ENCODE measurements at places on chromosomes 7 and 10.

DNA sequence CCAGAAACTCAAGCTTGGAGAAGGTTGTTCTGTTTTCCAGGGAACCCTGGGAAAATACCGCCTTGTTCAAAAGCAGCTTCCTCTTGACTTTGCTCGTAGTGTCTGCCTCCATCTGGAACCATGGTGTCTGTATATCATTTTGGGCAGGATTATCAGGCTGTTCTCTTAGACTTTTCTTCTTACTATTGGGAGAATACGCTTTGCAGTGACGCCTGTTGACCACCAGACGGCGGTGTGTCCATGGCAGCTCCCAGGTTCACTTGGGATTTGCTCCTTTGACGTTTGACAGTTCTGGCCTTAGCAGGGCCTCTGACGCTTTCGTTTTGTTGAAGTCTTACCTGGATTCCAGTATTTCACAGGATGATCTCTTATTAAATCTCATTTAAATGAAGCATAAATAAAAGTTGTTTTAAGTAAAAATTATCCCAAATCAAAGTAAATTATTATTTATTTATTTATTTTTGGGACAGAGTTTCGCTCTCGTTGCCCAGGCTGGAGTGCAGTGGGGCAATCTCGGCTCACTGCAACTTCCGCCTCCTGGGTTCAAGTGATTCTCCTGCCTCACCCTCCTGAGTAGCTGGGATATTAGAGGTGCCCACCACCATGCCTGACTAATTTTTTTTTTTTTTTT, 41.8 kb upstream of the GJD4 start:
- DNase-seq, result peak; percentile 29

DNA sequence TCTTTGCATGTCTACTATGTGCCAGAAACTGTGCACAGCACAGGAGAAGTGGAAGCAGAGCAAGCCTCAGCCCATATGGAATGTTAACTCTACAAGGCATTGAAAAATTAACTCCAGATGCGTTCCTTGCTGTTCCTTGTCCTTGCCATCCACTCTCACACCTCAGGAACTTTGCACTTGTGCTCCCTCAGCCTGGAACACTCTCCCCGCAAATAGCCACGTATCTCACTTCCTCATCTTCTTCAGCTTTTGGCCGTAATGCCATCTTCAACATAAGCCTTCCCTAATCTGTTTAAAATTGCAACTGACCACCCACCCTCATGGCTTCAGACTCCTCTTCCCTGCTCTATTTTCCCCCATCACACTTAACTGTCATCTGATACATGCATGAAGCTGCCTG, 83.2 kb upstream of the CAPZA2 start:
- DNase-seq, result no peak

DNA sequence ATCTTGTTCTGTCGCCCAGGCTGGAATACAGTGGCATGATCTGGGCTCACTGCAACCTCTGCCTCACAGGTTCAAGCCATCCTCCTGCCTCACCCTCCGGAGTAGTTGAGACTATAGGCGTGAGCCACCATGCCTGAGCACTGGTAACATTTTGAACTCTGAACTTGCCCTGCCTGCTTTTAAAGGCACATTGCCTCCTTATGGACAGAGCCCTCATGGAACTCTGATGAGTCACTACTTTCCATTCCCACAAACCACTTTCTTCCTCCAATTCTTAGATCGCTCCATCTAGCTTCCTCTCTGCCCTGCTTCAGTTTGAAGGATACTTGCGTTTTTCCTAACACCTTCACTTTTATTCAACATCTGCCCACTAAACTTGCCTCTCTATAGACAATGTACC, 38.1 kb downstream of the PRPS1L1 start:
- no peak for DNase-seq

DNA sequence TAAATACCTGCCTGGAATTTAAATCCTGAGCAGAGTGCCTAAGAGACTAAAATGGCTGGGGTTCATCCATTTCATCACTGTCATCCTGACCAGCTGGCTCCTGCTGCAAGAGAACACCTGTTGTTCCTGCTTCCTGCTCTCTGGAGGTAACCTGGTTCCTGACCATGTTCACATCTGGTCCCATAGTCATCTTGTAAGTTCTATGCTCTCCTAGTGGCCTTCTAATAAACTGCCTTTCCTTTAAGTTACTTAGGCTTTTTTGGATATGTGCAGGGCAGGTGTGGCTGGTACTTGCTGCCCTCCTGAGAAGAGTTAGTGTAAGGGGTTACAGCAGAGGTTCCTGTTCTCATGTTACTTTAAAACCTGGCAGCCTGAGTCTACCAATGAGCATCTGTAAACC, 80.0 kb downstream of the NRCAM start:
- DNase-seq, result no peak

GRCh38 chr10:51028420-51028819, 45.9 kb upstream of the PRKG1 start:
- no peak for DNase-seq

DNA sequence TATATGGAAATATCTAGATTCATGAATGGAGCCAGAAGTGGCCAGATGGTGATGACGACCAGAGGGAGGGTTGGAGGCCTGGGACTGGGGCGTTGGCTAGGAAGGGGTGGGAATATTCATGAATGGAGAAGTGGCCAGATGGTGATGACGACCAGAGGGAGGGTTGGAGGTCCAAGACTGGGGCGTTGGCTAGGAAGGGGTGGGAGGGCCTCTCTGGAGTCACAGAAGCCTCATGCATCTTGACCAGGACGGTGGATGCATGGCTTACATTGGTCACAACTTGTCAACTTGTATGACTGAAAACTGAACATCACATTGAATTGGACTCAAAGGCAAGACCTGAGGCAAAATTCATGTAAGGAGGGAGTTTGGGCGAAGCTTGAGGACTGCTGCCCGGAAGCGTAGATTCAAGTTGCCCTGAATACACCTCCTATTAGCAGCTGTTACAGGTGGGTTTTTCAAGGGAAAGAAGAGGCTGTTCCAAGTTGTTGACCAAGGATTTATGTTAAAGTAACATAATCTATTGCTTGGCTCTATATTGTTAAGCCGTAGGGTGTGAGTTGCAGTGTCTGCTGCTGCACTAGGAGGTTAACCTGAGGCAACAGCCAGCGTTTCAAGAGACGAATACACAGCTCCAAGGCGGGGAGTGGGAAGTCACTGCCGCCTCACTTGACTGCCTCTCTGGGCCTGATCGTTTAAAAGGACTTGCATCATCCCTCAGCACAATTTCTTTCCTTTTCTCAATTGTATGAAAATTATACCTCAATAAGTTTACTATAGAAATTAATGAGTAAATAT, 55.1 kb upstream of the FAM20C start:
- peak; percentile 72 for DNase-seq

DNA sequence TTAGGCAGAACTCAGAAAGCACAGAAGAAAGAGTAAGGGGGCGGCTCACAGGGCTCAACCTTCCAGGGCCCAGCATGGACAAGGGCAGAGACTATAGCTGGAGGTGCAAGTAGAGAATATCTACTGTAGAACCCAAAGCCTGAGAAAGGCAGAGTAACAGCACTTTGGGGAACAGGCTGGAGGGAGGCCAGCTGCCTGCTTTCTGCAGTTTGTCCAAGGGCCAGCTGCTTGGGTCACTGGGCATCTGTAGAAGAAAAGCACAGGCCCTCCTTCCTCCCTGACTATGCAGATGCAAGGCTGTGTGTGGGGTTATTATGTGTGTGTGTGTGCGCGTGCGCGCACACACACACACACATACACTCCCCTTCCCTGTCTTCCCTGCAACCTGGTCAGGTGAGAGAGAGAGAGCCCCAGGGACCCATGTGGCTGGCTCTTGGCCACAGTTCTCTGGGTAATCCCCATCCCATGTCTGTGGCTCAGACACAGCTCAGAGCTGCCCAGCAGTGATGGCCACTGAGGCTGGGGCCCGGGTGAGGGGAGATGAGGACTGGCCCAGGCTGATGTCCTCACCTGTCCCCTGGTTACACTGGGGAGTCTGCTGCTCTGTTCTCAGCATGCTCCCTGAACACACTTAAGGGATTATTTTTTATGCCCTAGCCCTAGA, 9.0 kb downstream of the ADRA2A start:
- no peak for DNase-seq

GRCh38 chr10:113562704-113563103, 9.9 kb downstream of the HABP2 start:
- no peak for DNase-seq

DNA sequence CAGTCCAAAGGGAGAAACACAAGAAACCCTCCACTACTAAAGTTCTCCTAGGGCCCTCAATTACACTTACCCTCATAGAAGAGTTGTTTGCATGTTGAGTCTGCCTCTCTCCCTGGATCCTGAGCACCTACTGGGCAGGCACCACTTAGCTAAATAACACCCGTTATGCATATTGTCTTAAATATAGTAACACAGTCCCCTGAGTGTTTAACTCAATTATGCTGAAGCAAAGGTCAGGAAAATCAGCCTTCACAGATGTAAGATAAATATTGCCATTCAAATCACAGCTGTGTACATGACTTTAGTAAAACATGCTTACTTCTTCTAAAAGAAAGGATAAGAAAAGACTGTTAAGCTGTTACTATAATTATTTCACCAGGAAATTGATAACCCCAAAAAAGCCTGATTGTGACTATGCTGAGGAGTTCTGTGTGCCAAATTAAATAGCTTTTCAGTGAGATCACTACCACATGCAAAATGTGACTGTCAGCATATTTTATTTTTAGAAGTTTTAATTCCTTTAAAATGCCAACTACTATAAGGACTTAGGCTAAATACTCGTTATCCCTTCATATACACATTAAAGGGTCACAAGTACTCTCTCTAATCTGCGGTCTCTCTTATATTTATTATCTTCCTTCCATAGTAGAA, 733.9 kb upstream of the PHF14 start:
- DNase-seq, result peak; percentile 61

DNA sequence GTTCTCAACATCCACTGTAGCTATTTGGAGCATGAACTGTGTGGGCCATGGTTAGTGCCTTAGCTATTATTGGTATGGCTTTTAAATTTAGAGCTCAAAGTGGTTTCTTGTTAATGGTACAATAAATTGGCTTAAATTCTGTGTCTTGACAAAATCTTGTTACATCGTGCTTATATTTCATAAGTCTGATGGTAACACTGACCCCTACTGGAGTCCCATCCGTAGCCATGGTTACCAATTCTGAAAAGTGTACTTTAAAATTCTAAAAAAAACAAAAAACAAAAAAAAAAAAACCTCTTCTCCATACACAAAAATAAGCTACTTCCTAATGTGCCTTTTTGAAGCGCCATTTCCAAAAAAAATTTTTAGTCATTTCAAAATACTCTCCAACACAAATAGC, 6.4 kb upstream of the RPP30 start:
- no peak for DNase-seq

GRCh38 chr7:81111358-81111757, 192.5 kb upstream of the SEMA3C start:
- no peak for DNase-seq

GRCh38 chr10:95480901-95481491, 80.2 kb downstream of the SORBS1 start:
- no peak for DNase-seq

- no peak for DNase-seq
These were observed 20.3 kb downstream of the NCAPG2 start for GRCh38 chr7:158684329-158684728.

DNA sequence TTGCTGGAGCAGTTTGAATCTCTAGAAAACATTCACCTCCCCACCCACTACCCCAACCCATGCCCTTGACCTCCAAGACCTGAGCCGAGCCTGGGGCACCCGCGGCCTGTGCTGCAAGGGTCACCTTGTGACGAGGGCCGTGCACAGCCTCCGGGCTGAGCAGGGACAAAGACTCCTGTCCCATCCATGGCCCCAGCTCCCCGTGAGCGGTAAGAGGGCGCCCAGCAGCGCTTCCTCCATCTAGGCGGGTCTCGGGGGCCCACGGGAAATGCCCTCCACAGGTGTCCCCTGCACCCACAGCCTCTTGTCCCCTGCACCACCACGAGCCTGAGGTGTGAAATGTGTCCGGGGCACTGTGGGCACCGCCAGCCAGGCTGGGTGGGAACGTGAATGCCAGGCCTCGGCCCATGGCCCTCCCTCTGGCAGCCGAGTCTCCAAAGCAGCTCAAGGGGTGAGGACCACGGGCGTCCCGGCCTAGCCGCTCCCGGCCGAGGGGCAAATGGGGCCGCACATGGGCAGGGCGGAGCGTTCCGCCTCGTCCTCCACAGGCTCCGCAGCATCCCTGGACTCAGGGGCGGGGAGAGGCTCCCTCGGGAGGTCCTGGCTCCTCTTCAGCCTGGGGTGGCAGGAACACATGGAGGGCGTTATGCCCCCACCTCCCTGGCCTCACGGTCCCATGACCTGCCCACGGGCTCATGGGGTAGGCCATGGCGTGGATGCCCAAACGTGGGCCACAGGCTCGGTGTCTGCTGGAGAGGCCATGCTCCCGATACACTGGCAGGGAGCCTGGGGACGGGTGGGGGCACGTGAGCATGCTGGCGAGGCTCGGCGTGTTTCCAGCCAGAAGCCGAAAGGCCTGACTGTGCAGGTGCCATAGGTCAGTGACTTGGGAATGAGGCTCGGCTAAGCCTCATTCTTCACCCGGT, 21.1 kb downstream of the DPYSL4 start:
- DNase-seq, result no peak

DNA sequence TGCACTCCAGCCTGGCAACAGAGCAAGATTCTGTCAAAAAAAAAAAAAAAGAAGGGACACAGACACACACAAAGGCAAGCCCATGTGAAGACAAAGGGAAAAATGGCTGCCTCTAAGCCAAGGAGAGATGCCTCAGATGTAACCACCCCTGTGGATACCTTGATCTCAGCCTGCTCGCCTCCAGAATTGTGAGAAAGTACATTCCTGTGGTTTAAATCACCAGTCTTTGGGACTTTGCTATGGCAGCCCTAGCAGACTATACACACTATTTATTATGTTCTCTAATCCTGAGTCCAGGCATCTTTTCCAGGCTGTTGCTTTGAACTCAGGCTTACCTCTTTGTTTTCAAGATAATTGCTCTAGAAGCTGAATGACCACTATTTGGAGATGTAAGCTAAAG, 494.3 kb downstream of the GALNT17 start:
- no peak for DNase-seq

- no peak for DNase-seq
These were observed 97.7 kb downstream of the TACC2 start for GRCh38 chr10:122086416-122087240.

GRCh38 chr10:95559471-95559870, 1.7 kb downstream of the SORBS1 start:
- no peak for DNase-seq

DNA sequence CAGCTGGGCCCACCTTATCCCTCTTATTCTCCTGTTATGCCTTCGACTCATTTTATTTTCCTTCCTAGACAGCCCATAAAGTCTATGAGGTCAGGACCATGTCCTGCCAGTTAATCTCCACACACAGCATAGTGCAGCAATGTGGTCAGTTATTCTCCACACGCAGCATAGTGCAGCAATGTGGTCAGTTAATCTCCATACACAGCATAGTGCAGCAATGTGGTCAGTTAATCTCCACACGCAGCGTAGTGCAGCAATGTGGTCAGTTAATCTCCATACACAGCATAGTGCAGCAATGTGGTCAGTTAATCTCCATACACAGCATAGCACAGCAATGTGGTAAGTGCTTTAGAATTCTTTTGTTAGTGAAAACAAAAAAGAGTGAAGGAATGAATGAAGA, 77.8 kb downstream of the TEX36 start:
- no peak for DNase-seq

- no peak for DNase-seq
These were observed 592.7 kb upstream of the MGMT start for GRCh38 chr10:128874331-128874730.

- DNase-seq, result no peak
These were observed 115.8 kb upstream of the CARD11 start for GRCh38 chr7:3159445-3159844.

- no peak for DNase-seq
These were observed 14.0 kb downstream of the LRRC17 start for GRCh38 chr7:102926783-102927140.
